Natural killer cell treated with Interleukin-12 subunit alpha and Interleukin-12 subunit beta and Interleukin-15 and Interleukin-18, amount 100 ng/mL, for 72 hours (primary cell): ENCODE measurements at places on chromosomes 2 and 18. TPM values are rescaled to one million over a fixed set of nuclear protein-coding genes. Genes with fewer than 3 reads are reported as not detected.

DNA sequence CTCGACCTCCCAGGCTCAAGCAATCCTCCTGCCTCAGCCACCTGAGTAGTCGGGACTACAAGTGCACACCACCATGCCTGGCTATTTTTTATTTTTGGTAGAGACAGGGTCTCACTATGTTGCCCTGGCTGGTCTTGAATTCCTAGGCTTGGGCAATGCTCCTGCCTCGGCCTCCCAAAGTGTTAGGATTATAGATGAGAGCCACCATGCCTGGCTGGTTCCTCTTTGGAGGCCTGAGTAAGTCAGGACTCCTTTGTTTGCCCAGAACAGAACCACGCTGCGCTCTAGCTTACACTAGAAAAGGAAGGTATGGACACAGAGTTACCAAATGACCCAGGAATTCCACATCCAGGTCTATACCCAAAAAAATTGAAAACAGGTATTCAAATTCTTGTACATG lies 135.9 kb upstream of the SLC1A4 start:
- DNase-seq, result no peak

DNA sequence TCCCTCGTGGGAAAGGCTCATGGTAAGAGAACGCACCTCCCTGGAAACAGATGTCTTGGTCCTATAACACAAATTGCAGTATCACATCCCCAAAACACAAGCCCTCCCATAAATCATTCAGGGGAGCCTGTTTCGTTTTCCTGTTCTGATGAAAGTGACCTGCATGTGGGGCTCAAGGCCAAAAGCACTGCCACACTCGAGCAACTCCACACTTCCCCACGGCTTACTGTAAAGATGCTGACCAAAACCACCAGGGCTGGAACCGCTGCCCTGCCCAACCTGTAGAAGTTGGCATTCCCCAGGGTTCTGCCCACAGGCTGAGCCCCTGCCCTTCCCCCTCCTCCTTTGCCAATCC lies 139.7 kb downstream of the BCL11A start:
- DNase-seq, result no peak

DNA sequence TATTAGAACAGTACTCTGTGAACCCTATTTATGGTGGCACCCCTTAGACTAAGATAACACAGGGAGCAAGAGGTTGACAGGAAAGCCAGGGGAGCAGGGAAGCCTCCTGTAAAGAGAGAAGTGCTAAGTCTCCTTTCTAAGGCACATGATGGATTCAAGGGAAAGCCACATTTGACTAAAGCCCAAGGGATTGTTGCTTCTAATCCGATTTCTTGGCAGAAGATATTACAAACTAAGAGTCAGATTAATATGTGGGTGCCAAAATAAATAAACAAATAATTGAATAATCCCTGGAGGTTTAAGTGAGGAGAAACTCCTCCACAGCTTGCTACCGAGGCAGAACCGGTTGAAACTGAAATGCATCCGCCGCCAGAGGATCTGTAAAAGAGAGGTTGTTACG lies 333.2 kb downstream of the SOX11 start:
- no peak for DNase-seq

- no peak for DNase-seq
These were observed 501 bp downstream of the RETREG2 start for GRCh38 chr2:219178377-219179175.

DNA sequence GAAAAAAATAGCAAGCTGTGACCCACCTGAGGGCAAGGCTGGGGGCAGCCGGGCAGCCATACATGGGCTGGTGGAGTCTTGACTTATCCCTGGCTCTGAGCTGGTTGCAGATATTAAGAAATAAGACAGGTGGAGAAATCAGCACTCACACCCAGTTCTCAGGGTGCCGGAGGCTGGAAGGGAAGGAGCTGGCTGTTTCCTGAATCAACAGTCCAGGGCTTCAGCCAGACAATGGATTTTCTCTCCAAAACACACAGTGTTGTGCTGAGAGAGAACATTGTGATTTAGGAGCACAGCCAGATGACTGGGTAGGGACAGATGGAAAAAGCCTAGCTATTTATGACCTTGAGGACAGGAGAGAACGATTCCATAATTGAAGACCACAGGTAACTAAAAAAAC lies 208.8 kb downstream of the LDLRAD4 start:
- DNase-seq, result no peak

DNA sequence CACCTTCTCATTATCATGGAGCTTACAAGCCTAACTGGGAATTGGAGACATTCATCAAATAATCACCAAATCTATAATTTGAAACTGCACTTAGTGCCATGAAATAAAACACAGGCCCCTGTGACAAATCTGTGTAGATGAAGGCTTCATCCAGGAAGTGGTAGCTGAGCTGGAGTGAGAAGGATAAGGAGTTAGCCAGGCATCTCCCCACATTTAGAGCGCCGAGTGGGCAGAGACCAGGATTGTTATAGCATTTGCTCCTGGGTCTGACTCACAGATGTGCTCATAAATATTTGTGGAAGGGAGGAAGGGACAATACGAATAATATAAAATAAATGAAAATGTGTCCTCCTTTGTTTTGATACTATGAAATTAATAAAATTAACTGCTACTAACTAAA lies 2.5 kb upstream of the MAT2A start:
- DNase-seq, result no peak

- DNase-seq, result no peak
These were observed 54.9 kb downstream of the CERKL start for GRCh38 chr2:181602017-181602416.

DNA sequence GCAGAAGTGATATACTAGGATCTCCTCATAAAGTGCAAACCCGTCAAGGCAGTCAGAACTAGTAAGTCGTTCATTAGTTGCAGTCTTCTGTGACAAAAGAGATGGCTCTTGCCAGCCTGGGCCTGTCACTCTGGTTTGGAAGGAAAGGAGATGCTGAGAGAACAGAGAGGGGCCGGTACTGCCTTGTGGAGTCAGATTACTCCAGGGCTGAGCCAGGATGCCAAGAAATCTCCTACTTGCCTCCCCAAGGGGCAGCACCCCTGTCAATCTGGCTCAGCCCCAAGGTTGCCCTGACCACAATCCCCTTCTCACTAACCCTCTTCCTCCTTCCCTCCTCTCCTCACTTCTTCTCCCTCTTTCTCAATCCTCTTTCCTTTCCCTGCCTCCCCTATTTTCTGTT lies 62.9 kb upstream of the ASPRV1 start:
- DNase-seq, result no peak

DNA sequence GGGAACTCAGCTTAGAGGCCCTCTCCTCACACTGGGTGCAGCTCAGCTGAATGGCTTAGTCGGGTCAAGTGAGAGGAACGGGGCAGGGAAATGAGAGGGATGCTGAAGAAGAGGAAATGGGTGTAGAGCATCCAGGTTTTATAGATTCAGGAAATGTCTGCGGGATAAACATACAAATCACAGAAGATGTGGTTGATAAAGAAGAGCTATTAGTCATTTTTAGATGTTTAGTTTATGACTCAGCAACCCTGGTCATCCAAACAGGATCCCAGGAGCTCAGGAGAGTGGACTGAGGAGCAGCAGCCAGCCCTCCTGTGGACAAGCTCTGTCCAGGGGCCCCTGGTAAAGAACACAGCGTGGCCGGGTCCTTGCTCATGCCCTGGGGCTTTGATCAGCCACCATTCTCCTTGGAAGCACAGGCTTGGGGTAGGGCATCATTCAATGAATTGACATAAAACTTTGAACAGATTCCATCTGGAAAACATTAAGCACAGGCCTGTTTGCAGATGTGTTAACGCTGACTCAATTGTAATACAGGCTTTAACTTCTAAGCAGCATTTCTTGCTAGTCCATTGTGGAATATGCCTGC lies 83.0 kb downstream of the NPAS2 start:
- DNase-seq, result no peak

DNA sequence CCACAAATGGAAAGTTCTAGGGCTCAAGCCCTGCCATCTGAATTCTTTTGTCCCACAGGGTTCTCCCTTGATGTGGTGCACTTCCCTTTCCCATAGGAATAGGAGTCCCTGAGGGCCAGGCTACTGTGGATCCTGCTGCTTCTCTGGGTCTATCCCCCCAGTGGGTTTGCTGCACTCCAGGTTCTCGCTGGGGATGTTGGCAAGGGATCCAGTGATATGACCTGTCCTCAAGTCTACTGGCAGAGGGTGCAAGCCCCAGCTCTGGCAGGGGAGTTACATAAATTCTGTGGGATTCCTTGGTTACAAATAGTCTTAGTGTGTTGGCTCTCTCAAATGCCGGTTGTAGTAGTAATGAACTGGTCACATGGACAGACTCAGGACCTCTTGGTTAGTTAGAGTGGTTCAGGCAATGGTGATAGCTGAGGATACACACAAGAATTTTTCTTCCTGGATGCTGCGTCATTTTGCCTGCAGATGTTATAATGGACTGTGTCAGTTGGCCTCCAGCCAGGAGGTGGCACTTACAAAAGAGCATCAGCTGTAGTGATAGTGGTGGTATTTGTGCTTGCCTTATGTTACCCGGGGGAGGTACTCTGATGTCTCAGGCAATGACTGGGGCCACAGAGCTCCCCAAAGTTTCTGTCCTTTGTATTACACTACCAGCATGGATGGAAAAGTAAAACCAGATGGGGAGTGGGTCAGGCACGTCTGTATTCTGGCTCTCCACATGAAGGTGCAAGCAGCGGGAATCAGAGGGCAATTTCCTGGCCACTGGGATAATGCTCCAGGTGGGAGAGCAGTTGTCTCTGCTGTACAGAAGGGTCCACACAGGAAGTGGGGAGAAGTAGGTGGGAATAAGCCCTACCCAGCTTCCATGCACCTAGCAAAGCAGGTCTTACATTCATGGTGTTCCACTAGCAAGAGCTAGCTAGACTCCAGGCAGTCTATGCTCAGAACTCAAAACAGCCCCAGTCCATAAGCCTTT lies 267.9 kb downstream of the SOX11 start:
- DNase-seq, result no peak

Gene PSMA8
- total RNA-seq, result 1.3 TPM

Gene TMEM127
- 49.4 TPM for total RNA-seq

Gene DAPL1
- total RNA-seq, result not detected

Gene DYSF
- 23.0 TPM for total RNA-seq

Gene INSIG2
- 21.7 TPM for total RNA-seq
